ENCODE measurements at places on chromosomes 4 and X.

- DNase-seq, result peak; percentile 0
These were observed 250.5 kb downstream of the TECRL start for GRCh38 chr4:64158648-64159326.

DNA sequence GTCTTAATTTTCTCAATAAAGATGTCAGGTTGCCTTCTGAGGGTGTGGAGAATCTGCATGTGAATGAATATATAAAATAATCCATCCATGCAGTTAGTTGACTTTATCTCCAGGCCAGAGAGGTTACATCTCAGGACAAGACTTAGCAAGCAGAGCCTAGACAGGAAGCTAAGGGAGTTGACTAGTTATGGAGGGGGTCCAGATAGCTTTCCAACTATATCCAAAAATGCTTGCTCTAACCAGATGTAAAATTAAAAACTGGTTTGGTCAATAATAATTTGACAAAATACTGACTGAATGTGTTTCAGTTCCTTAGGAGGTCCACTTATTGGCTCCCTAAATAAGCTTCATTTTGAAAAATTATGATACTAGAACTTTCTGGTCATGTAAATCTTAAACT, 101.4 kb downstream of the PAPSS1 start:
- no peak for DNase-seq

DNA sequence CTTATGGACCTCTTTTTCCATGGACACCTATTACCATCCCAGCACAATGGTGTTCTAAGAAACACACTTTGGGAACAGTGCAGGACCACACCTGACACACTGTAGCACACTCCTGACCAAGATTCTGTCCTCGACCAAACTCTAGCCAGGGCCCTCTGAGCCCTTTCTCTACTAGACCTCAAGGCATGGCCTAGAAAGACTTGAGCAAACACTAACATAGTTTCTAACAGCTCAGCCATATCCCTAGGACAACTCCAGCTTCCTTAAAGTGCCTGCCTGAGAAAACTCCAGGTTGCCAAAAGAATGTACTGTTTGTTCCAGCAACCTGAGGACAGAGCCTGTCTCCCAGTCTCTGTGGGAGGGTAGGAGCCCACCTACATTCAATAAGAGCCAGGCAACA, 48.3 kb downstream of the QDPR start:
- DNase-seq, result no peak

GRCh38 chrX:3449287-3449686, 102.8 kb upstream of the MXRA5 start:
- DNase-seq, result no peak

GRCh38 chrX:97564496-97564895, 680.8 kb downstream of the RPA4 start:
- DNase-seq, result no peak

- no peak for DNase-seq
These were observed 447.5 kb upstream of the RASGEF1B start for GRCh38 chr4:81919223-81919622.

GRCh38 chrX:115702982-115703381, 142.0 kb downstream of the PLS3 start:
- no peak for DNase-seq

- DNase-seq, result no peak
These were observed 25.8 kb downstream of the PDGFRA start for GRCh38 chr4:54254915-54255246.

DNA sequence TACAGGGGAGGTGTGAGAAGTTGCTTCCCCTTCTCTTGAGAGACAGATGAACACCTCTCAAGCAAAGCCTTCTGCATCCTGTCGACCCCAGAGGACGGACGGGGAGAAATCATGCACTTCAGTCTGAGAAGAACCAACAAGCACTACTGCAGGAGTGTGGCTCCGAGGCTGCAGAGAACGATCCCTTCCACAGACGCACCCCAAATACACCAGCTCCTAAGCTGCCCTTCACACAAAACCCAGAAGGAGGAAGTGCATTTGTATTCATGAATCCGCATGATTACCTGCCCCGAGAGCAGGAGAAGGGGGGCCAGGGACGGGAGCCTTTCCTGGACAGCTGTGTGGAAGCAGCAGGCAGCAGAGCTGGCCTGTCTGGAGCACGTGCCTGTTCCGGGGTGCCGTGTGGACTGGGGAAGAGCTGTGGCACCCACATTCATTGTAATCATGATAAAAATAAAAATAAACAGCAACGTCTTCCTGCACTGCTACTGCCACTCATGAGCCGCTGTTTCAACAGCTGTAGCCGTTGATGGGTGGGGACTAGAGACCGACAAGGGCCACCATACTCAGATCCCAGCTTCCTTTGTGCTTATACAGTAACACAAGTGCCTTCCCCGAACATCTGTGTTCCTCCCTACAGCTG, 42.9 kb downstream of the ACSL1 start:
- no peak for DNase-seq

- DNase-seq, result no peak
These were observed 32.5 kb downstream of the MEPE start for GRCh38 chr4:87865288-87865687.

GRCh38 chrX:40106676-40107290, 9.0 kb upstream of the BCOR start:
- DNase-seq, result no peak

GRCh38 chr4:181685911-181686310, 557.3 kb upstream of the TENM3 start:
- DNase-seq, result no peak

- no peak for DNase-seq
These were observed 22.4 kb downstream of the FAT1 start for GRCh38 chr4:186701273-186701672.

- no peak for DNase-seq
These were observed 5.1 kb downstream of the CD40LG start for GRCh38 chrX:136652822-136653723.

DNA sequence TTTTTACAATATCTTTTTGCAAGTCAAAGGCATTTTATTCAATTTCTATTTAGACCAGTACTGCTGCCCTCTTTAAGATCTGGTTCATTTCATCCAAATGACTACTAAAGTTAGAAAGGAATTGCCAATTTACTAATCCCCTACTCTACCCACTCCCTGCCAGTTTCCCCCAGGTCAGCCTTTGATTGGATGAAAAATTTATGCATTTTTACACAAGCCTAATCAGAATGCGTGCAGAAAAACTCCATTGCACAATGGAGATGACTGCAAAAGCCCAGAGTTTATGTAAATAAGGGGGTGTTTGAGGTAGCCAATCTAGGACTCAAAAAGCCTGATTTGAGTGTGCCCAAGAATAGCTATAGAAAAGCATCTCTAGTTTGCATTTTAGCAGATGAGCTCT, 310.6 kb downstream of the PABPC4L start:
- no peak for DNase-seq

DNA sequence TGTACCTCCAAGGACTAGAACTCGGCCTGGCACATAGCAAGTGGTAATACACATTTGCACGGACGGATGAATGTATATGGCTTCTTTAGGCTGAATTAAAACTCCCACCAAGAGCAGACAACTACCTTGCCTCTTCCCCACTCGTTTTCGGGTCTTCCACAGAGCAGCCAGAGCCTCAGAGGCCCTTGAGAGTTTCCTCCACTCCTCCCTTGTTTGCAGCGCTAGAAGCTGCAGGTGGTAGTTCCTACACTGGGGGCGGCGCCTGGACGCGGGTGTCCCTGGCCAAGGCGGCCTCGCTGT, 10.2 kb upstream of the INTU start:
- no peak for DNase-seq

DNA sequence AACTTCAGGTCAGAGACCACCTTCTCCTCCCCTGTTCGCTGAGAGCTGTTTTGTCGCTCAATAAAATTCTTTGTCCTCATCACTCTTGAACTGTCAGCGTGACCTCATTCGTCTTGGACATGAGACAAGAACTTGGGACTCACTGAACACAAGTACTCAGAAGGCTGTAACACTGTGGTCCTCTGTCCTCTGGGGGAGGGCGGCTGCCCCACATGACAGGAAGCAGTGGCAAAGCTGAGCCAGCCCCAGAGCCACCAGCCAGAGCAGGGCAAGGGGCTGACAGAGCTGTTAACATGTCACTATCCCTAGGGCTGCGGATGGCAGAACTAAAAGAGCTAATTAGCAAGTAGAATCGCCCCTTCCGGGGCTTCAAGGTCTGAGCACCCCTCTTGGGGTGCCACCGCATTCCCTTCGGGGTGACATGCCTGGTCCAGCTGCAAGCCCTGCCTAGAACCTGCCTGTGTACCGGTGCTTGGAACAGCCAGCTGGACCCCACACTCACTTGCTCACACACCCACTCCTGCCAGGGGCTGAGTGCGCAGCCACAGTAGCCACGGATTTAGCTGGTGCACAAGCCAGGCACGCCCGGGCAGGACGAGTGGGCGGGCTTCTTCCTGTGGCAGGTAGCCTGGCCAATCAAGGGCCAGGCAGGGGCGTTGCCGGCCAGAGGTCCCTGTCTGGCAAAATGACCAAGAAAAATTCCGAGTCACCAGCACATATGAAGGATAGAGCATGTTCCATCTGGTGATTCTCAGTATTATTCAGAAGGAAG, 648.6 kb upstream of the AGA start:
- no peak for DNase-seq

DNA sequence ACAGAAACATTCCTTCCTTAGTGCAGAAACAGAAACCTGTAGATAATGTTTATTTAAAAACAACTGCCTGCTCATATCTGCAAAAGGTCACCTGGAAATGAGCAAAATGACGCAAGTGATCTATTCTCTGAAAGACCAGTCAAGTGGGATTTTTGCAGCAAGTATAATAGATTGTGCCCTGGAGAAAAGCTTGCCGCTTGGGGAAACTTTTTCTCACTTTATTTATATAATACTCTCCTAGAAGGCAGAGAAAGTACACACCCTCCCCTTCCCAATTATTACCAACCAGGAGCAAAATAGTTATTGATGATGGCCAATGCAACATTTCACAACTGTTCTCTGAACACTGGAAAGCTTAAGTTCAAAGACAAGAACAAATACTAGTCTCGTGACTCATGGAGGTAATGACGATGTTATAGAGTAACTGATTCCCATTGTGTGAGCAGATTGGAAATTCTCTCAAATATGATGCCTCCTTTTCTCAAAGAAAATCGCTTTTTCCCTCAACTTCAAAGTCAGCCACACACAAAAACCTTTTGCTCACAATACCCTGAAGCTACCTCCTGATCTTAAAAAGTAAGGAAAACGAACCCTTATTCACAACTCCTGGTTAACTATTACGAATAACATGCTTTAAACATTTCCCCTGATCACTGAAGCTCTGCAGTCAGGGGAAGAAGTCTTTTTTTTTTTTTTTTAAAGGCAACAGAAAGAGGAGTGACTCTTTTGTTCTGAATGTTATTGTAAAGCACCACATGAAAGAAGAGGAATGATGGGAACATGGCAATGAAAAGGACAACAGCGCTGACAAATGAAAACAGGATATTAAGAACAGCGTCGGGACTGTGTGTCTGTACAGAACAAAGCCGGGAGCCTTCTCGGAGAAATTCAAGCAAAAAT, 41.0 kb downstream of the MID1 start:
- DNase-seq, result peak; percentile 38

GRCh38 chrX:40504801-40505605, 75.8 kb upstream of the ATP6AP2 start:
- no peak for DNase-seq

DNA sequence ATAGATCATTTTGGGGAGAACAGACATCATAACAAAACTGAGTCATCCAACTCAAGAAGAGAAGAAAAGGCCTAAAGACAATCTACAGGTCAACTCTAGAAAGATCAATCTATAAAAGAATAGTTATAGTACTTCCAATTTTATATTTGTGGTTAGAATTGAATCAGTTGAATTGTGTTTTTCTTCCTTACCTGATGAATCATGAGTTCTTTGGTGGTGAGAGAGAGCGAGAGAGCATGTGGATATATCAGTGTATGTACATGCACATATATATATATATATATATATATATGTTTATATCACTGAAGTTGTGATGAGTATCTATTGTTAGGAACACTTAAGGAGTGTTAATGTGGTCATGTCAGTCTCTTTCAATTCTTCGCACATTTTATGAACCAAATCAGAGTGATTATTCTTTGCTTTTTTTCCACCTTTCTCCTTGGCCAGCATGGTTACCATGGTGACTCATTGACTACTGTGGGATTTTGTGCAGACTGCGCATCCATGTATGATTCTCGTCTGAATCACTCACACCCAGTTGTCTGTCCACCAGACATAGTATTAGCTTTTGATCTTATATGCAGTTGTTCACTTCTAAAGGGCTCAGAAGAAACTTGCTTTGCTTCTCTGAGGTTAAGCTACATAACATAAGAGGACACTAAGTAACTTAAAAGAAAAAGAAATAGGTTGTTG, 90.4 kb upstream of the RAB40AL start:
- no peak for DNase-seq

DNA sequence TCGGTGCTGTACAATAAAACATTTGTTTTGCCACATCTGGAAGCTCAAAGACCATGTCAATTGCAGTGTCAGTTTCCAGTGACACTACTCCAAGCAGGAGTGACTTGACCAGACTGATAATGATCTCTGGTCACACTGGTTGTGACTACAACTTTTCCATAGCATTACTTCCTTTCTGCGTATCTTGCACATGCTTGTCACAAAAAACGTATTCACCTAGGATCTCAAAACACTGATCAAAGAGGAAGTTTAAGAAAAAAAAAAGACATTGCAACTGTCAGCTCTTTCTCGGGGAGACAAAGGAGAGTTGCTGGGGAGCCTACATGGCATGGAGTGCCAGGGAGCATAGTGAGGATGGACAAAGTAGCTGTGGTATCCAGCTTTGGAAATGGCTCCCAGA, 60.6 kb downstream of the OPHN1 start:
- no peak for DNase-seq

- no peak for DNase-seq
These were observed 102.6 kb downstream of the IL1RAPL2 start for GRCh38 chrX:104668550-104668949.

DNA sequence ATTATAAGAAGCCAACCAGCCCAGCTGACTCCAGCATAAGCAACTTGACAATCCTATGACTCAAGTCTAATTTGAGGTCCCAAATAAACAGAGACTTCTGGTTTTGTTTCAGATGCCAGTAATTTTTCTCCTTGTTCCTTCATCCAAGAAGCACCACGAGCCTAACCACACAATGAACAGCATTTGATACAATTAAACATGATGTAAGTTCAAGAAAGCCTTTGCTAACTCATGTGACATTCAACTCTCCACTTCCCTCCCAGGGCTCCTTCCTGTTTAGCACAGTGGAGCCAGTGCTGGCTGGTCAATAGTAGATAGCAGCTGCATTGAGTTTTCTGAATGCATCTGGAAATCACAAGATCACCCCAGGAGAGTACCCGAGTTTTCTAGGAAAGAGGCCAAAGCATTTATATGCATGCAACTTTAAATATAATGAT, 206.3 kb downstream of the ARHGAP24 start:
- no peak for DNase-seq

GRCh38 chr4:135485371-135485770, 1283.8 kb upstream of the PABPC4L start:
- DNase-seq, result no peak

- peak; percentile 39 for DNase-seq
These were observed 615 bp downstream of the NEXMIF start for GRCh38 chrX:74924449-74925224.

GRCh38 chr4:17497890-17498523, 13.9 kb downstream of the QDPR start:
- DNase-seq, result no peak

GRCh38 chrX:41781500-41781899, 57.5 kb downstream of the GPR82 start:
- peak; percentile 20 for DNase-seq

Data from NCI-H748 treated with DMSO at 0.1 percent for 48 hours (cell line).